Effector memory CD4-positive, alpha-beta T cell (primary cell): ENCODE measurements at places on chromosomes 2 and 18.

DNA sequence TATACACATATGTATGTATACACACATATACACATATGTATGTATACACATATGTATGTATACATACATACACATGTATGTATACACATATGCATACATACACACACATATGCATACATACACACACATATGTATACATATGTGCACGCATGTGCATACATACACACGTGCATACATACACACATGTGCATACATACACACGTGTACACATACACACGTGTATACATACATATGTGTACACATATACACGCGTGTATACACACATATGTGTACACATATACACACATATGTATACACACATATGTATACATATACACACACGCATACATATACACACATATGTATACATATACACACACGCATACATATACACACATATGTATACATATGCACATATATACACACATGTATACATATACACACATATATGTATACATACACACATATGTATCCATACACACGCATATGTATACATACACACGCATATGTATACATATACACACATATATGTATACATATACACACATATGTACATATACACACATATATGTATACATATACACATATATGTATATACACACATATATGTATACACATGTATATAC is 21.5 kb downstream of the NABP1 start:
- DNase-seq: no peak

GRCh38 chr2:234512884-234513669 is 16.2 kb upstream of the ARL4C start:
- DNase-seq: no peak

DNA sequence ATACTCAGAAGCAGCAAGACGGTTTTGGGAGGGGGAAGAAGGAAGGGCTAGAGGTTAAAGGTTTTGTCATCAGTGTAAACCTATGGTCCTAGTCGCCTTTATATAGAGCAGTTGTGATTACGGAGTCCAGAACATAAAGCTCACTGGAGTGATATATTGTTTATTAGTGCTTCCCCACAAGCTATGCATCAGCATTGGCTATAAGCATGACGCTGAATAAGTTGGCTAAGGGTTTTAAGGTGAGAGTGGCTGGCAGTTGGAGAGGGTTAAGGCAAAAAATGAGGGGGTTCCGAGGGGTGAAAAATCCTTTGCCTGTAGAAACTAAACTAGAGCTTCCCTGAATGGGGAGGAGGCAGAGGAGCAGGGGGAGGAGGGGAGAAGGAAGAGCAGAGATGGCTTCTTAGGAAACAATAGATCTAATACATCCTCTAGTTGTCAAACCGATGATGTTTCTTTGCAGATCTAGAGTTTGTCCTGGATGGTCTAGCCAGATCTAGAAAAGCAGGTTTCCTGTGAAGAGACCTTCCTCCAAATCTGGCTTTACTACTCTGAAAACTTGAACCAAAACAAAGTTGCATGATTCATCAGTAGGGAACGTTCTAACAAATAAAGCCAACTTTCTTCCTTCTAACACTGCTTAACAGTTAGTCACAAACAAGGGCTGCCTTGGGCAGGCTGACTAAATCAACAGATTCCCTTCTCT is 2.5 kb downstream of the KLF7 start:
- no peak for DNase-seq

DNA sequence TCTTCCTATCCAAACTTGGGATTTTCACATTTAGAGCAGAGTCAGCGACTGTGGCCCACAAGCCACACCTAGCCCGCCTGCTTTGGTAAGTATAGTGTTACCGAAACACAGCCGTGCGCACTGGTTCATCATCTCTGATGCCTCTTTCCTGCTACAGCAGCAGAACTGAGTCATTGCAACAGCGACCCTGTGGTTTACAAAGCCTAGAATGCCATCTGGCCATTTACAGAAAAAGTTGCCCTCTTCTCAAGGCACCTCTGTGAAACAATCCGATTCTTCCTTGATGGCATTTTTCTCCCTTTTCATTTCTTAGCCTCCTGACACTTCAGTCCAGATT is 10.7 kb upstream of the IAH1 start:
- DNase-seq: no peak

GRCh38 chr2:114089636-114090319 is 199.9 kb downstream of the ACTR3 start:
- DNase-seq: no peak

- DNase-seq: no peak
These were observed 356.4 kb downstream of the SLC4A3 start for GRCh38 chr2:219983836-219984235.

DNA sequence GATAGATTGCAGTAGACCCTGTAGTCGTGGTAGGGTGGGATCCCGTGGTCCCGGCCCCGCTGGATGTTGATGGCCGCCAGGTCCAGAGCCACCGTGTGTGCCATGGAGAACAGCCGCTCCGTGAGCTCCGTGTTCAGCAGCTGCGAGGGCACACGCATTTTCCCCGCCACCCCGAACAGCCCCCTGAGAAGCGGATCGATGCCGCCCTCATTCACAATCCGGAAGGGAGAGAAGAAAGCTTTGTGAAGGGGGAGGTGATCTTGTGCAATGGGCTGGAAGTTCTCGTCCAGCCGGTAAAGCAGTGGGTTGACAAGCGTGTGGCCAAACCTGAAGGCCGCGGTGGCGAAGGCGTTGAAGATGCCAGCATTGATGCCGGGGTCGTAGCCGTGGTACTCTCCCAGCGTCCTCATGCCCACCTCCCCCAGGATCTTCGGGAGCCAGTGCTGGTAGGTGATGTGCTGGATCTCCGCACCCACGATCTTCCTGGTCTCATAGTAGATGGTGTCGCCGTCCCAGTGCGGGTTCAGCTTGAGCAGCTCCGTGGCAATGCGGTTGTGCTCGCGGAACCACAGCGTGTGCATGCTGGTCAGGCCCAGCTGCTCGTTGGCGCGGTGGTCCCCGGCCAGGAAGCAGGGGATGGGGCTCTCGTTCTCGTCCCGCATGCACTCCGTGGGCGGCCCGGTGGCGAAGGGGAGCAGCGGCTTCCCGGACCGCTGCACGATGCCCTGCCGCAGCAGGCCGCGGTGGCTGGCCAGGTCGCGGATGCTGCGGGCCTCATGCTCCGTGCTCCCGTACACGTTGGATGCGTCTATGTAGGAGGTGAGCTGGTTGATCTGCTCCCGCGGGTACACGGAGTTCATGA is 95.8 kb downstream of the PXDN start:
- DNase-seq: no peak

DNA sequence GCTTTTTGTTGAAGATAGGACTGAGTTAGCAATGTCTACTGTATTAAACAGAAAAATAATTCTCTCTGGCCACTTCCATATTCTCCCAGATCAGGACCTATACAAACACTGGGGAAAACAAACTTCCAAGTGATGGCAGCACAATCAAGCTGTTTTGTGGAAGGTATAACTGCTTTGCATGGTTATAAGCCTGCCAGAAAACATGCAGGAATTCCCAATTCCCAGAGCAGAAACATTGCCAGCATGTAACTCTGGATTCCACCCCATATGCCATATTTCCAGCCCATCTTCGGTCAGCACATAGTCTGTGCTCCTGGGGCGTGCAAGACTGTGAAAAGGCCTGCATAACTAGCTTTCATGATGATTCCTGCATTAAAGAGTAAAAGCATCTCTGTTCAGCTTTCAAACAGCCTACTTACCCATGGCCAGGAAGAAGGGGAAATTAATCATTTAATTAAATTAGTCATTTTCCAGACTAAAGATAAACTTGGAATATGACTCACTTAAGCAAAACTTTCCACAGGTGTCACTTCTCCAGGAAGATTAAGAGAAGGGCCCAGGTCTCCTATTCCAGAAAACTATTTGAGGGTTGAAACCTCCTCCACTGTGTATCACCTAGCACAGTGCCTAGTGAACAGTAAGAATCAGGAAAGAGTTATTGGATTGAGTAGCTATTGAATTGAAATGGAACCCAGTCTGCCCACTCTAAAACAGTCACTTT is 280.5 kb downstream of the NRXN1 start:
- DNase-seq: no peak

- no peak for DNase-seq
These were observed 90.0 kb downstream of the CRACDL start for GRCh38 chr2:98846041-98846440.

GRCh38 chr18:23871410-23871809 is 143.1 kb upstream of the TTC39C start:
- DNase-seq: peak; percentile 73

DNA sequence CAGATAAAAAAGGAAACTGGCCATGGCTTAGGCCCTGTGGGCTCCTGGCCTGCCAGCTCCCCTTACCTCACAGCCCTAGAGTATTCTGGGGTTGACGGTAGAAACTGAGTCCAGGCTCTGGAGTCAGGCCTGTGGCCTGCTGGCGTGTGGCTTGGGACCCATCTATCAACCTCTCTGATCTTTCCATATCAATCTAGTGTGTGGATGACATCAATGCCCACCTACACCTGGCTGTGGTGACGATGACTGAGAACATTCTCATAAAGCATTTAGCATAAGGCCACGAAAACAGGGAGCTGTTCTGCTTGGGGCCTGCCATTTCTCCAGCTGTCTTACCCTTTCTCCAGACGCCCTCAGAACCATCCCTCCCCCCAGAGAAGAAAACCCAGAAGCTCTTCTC is 17.9 kb downstream of the PCARE start:
- no peak for DNase-seq

- DNase-seq: no peak
These were observed 571.2 kb upstream of the TNP1 start for GRCh38 chr2:217430916-217431576.

- DNase-seq: peak; percentile 58
These were observed 16.2 kb downstream of the INPP4A start for GRCh38 chr2:98460573-98461497.

DNA sequence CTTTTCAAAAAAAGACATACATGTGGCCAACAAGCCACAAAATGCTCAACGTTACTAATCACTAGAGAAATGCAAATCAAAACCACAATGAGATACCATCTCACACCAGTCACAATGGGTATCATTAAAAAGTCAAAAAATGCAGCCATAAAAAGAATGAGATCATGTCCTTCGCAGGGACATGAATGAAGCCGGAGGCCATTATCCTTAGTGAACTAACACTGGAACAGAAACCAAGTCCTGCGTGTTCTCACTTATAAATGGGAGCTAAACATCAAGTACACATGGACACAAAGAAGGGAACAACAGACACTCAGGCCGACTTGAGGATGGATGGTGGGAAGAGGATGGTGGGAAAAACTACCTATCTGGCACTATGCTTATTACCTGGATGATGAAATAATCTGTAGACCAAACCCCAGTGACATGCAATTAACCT is 17.8 kb upstream of the ATL2 start:
- DNase-seq: no peak

- DNase-seq: no peak
These were observed 125.1 kb downstream of the ATL2 start for GRCh38 chr2:38251940-38252339.

- no peak for DNase-seq
These were observed 22.8 kb downstream of the EHD3 start for GRCh38 chr2:31256611-31257382.

DNA sequence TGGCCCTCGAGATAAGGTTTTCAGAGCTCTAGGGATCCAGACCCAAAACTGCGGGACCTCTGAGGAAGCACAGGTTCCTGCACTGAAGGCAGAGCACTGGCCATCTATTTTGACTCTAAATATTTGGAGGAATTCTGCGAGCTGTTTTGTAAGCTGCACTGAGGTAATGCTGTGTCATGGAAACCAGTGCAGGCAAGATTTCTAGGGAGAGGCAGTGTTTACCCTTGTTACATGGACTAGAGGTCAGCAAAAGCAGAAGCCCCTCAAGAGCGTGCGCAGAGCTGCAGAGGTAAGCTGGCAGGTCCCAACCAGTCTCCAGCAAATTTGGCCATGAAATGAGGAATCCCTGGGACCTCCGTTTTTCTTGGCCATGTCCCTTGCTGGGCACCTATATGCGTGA is 137.3 kb downstream of the RNF152 start:
- no peak for DNase-seq

- DNase-seq: no peak
These were observed 11.1 kb upstream of the MOCOS start for GRCh38 chr18:36176177-36176584.

GRCh38 chr18:31774477-31774785 is 13.8 kb upstream of the SLC25A52 start:
- DNase-seq: no peak

DNA sequence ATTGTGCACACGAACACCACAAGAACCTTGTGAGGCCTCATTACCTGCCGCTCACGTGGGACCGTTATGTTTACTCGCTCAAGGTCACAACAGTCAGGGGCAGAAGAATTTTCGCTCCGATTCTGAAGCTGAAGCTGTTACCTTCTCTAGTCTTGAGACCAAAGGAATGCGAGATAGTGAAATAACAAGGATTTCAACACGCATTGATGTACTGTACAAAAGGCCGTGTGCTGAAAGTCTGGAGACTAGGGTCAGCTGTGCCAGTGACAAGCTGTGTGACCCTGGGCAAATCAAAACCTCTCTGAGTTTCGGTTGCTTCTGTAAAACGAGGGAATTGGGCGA is 583 bp downstream of the NEMP2 start:
- peak; percentile 31 for DNase-seq

GRCh38 chr2:148338541-148338940 is 306.0 kb upstream of the EPC2 start:
- DNase-seq: no peak

DNA sequence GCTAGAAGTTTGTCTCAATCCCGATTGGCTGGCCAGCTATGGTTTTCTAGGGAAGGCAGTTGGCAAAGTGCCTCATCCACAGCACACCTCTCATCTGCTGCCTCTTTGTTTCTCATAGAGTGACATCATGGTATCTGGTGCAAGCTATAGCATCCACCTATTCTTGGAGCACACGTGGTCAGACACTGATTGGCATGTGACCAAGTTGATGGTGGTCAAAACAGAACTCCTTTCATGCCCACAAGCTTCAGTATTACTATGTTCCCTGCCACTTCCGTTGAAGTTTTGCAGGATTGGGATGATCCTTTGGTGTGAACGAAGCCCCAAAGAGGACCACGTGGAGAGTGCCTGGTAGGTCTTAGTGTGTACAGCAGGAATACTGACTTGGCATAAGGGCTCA is 28.8 kb downstream of the TTC32 start:
- no peak for DNase-seq

DNA sequence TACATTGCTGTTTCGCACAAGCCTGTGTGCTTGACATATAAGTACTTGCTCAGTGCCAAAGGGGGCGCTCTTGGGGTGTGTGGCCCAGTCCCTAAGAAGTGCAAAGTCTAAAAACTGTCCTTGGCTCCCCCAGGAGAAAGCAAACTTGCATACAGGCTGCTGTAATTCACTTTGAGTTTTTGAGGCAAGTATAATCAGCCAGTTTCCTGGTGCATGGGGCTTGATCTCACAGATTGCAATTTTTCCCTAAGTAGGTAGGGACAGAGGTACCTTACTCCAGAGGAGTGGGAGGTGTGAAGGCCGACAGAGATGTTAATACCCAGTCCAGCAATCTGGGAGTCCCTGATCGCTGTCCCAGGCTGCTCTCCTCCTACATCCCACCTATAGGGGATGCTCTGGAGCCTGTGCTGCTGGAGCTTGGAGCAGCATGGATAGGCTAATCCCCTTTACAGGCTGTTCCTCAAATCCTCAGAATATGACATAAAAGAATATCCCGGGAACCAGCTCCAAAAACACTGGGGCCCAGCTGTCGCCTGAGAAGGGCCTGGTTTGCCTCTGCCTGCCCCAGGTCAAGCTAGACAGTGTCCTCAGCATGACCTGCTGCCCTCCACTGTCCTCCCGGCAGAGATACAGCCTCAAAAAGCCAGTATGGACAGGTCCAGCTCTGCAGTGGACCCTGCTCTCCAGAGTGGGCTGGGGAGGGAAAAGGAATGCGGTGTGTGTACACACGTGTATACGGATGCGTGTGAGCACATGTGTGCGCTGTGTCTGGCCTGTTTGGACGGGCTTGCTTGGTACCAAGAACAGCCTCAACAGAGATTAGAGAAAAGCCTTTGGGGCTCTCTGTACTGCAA is 136.5 kb upstream of the HAAO start:
- DNase-seq: no peak
